ENCODE measurements at places on chromosomes 12 and 14. TPM values are rescaled to one million over a fixed set of nuclear protein-coding genes. Genes with fewer than 3 reads are reported as not detected.

FKBP4 gene
- 48.1 TPM for total RNA-seq

CCDC196 gene
- not detected for total RNA-seq

DNA sequence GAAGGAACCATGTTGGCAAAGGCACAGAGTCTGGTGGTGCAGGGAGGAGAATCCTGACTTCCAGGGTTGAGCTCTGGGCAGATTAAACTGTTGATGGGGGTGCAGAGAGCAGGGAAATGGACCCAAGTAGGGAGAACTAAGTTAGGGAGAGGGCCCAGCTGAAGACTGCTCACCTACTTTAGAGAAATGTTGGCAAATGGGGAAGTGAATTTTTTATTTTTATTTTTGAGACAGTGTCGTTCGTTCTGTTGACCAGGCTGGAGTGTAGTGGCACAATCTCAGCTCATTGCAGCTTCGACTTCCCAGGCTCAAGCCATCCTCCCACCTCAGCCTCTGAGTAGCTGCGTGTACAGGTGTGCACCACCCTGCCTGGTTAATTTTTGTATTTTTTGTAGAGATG, 32.1 kb upstream of the TUBA1A start:
- no peak for DNase-seq

DNA sequence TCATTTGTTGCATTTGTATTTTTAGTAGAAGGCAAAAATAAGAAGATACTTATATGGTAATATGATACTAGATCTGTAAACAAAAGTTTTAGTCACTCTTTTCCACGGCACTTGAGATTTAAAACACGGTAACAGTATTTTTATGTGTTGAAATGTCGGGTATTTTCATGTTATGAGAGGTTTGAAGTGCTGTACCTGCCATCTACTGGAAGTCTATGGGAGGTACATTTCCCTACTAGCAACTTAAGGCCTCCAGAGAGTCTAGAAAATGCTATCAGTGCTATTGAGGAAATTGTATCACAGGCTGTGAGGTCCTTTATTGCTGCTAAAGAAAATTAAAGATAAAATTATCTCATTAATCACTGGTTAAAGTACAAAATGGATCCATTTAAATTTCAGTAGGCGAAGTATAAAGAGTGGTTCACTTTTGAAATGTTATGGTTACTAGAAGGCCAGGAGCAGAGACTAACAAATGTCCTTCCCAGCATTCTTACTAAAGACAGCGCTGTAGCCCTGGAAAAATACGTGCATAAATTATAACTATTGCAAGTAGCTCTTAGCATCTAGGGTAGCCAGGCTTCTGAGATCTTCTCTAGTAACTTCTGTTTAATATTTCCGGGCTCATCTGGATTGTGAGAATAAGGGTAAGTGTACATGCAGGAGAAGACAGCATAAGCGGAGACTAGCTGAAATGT, 77.6 kb upstream of the PRKD1 start:
- peak; percentile 60 for DNase-seq

KRT81 gene
- not detected for total RNA-seq

GRCh38 chr12:34108405-34108803, 86.1 kb downstream of the ALG10 start:
- peak; percentile 74 for DNase-seq

GLT1D1 gene
- 17.6 TPM for total RNA-seq

DNA sequence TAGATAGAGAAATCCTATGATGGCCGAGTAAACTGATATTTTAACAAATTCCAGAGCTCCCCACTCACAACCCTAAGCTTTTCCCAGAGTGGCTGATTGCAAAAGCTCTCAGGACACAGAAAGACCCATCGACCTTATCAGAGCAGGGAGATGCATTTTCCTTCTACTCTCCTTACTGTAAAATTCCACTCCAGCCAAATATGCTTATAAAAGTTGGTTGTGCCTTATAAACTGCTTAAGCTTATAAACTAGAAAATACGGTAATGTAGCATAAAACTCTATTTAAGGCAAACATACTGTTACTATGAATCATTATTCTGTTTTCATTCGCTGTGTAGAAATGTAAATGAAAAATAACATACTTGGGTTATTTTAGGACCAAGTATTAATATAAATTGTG, 41.6 kb upstream of the TRHDE start:
- DNase-seq, result no peak

PPP1R12A gene
- total RNA-seq, result 87.2 TPM

Data from left lung (tissue), 14 donors.